ENCODE measurements at places on chromosomes 1 and 21. TPM values are rescaled to one million over a fixed set of nuclear protein-coding genes. Genes with fewer than 3 reads are reported as not detected.

BATF3 gene
- 7.6 TPM for total RNA-seq

ZNF593OS gene
- not detected for total RNA-seq

AKT3 gene
- total RNA-seq, result 15.2 TPM

SEMA4A gene
- 0.29 TPM for total RNA-seq

ACTL8 gene
- not detected for total RNA-seq
